Fibroblast of skin of right biceps (primary cell): ENCODE measurements at places on chromosomes 1 and 21.
A peak's percentile ranks its signal among the peaks of the same experiment; 100 is the strongest.

DNA sequence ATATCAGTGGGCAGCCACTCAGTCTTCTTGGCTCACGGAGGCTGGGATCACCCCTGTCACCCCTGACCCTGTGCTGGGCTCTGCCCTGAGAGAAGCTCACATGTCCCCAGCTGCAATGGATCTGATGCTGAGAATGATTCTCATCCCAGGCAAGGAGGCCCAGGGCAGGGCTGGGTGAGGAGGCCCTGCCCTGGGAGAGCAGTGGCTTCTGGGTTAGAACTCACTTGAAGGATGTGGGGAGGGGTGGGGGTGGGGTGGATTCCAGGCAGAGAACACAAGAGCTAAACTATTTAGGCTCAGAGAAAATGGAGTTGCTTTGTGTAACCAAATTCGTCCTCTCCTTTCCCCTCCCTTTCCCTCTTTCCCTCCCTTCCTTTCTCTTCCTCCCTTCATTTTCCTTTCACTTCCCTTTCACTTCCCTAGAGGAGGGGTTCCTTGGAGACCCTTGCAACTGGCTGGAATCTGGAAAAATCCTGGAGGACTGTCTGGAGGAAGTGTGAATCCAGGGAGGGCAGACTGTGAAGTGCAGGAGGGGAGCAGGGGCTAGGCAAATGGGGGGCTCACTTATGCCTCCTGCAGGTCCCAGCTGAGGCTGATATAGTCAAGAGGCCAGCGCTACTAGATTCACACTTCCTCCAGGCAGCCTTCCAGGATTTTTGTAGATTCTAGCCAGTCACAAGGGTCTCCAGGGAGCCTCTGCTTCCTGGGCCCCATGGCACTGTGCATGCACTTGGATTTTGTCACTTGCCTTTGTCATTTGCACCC, 47.0 kb downstream of the IGSF21 start:
- no peak for DNase-seq

- DNase-seq: peak; percentile 64
Measured at GRCh38 chr1:29290414-29290985, 54.2 kb downstream of the PTPRU start.

- peak; percentile 26 for DNase-seq
Measured at GRCh38 chr1:202858331-202858730, 30.6 kb downstream of the RABIF start.

GRCh38 chr21:17780539-17780938, 38.6 kb downstream of the C21orf91 start:
- DNase-seq: no peak

GRCh38 chr1:243837907-243838535, 12.0 kb downstream of the AKT3 start:
- DNase-seq: no peak

GRCh38 chr1:241074507-241074906, 282.5 kb downstream of the RGS7 start:
- DNase-seq: no peak

- DNase-seq: no peak
Measured at GRCh38 chr1:155929057-155929456, 5.2 kb downstream of the KHDC4 start.

- no peak for DNase-seq
Measured at GRCh38 chr1:53459321-53460175, at the start of gene DMRTB1. TSS of gene DMRTB1 (plus strand) at chr1:53459399. CDS start at chr1:53459454, 55 bp downstream.

DNA sequence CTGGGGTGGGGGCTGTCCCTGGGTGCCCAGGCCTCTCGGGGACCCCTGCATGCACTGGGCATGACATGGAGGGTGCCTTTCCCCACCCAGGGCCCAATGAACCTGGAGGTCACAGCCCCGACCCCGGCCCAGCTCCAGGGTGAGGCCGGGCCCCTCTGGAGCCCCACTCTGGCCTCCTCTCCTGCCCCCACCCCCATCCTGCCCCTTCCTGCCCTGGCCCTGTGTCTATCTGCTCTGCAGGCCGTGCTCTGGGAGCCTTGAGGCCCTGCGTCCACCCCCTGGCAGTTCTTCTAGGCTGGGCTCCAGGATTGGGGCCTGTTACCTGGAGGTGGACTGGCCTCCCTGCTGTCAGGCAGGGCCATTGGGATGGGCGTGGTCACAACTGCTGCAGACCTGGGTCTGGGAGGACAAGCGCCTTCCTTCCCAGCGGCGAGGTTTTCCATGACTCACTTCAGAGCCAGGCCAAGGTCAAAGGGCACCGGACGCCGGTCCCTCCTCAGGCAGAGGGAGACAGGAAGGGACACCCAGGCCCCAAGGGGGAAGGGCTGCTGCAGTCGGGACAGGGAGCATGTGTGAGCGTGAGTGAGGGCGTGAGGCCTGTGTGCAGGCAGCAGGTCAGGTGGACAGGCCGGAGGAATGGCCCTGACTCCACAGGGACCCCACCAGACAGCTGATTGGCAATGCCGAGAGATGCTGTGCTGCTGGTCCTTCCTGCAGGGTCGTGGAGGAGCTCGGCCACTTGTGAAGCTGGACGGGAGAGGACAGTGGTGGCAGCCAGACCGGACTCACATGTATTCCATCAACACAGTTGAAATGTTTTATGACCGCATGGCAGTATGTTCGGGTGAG, 31.1 kb upstream of the POFUT2 start:
- DNase-seq: no peak

GRCh38 chr1:204950353-204951001, 79.8 kb downstream of the NFASC start:
- DNase-seq: no peak

DNA sequence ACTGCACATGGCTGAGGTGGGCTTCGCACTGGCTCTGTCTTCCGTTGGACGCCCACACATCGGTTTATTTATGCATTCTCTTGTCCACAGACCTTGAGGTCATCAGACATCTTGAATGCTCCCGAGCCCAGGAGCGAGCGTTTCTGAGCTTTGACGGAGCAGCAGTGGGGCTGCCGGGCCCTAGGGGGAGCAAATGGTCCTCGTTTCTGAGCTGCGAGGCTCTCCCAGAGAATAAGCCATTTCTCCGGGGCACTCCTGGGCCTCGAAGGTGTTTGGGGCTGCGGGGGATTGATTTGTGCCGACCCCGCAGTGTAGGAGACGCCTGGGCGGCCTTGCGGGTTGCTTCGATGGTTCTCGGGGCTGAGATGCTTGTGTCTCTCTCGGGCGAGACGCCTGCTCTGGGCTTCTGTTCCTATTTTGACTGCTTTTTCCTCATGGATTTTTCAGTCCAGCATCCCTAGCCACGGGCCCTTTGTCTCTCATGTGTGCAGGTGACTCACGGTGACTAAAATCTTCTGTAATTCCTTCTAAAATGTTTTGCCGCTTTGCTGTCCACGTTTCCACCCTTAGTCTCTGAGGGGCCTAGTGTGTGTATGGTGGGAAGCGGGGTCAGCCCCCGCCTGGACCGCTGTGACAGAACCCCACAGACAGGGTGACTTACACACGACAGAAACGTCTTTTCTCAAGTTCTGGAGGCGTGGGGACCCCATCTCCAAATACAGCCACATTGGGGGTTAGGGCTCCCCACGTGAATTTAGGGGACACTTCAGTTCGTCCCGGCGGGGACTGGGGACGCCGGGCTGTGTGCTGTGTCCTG, 62.1 kb downstream of the FAAP20 start:
- peak; percentile 83 for DNase-seq

GRCh38 chr1:83761167-83762038, 237.5 kb downstream of the TTLL7 start:
- no peak for DNase-seq

GRCh38 chr1:26790551-26790953, 2.8 kb downstream of the PIGV start:
- DNase-seq: peak; percentile 26

GRCh38 chr1:21664806-21665588, 4.2 kb downstream of the RAP1GAP start:
- DNase-seq: no peak
